ENCODE measurements at places on chromosomes 16 and 17.
A peak's percentile ranks its signal among the peaks of the same experiment; 100 is the strongest.

DNA sequence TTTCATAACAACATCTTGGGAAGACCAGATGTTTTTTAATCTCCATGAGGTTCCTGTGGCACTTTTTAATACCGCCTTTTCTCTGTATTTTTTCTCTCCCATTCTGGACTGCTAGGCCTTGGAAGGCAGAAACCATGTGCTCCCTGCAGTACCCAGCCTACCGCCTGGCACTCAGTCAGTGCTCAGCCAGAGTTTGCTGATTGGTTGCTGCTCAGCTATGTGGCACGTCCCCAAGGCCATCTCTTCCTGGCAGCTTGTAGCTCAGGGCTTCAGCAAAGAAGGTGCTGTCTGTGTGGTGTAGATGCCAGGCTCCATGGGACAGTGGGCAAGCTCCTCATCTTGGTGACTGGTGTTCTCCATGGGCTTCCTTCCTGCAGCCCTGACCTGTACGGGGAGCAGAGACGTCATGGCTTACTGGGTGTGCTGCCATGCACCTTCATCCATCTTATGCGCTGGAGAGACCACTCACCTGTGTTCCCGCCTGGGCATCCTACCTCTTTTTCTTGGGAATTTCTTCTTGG, 86.7 kb downstream of the CLEC16A start:
- DNase-seq, result no peak

GRCh38 chr17:37373530-37374159, 2.1 kb upstream of the C17orf78 start:
- peak; percentile 70 for DNase-seq

DNA sequence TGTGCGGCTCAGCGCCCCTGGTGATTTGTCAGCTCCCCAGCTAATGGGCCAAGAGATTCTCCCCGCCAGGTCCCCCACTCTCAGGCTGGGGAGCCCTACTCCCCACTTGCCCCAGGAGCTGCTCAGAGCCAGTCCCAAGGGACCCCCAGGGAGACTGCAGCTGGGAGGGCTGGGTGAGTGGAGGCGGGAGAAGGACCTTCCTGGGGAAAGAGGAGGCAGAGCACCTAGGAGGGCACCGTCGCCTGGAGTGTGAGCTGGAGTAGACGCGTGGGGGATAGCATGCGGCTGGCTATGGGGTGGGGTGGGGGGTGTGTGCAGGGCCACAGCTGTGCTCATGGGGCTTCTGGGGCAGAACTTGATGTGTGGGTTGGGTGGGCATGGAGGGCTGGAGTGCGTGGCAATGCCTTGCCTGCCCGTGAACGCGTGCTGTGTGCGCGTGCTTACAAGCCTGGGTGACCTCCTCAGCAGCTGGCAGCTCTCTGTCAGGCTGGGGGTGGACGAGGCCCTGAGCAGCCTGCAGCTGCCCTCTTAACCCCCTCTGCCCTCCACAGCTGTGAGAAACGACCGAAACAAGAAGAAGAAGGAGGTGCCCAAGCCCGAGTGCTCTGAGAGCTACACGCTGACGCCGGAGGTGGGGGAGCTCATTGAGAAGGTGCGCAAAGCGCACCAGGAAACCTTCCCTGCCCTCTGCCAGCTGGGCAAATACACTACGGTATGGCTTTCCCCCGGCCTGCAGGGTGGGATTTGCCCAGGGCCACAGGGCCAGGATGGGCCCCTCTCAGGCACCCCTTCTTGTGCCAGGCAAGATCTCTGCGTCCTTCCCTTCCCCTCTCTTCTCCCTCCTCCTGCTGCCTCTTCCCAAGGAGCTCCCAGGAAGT, 12.9 kb downstream of the GJD3 start:
- no peak for DNase-seq

DNA sequence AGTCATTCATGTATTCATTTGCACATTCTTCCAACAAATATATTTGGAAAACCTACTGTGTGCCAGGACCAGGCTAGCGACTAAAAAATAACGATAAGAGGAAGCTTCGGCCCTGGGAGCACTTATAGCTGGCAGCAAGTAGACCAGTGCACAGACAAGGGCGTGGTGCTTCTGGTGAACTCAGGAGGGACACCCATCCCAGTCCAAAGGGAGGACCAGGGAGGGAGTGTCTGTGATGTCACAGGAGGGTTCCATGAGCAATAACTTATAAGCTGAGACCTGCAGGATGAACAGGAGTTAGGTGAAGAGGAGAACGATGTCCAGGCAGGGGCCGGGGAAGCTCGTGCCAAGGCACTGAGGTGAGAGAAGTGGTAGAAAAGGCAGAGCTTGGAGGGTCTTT, 17.4 kb upstream of the PHOSPHO1 start:
- DNase-seq, result no peak

GRCh38 chr16:88448461-88449266, 4.4 kb upstream of the ZFPM1 start:
- no peak for DNase-seq

- no peak for DNase-seq
These were observed 118.1 kb downstream of the ENGASE start for GRCh38 chr17:79192503-79193351.

DNA sequence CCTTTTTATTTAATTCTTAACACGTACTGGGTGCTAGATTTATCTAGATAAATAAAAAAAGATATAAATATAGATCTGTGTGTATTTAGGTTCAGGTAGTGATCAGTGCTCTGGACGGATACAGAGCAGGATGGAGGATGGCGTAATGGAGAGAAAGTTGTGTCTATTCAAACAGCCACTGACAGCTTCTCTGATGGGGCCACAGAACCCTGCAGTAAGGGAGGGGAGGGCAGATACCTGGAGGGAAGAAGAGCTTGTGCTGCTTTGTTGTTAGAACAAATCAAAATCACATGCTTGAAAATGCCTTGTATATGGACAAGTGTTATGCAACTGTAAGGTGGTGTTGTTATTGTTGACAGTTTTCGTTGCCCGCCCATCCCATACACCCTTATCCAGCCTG, 170.2 kb downstream of the UTP18 start:
- no peak for DNase-seq

DNA sequence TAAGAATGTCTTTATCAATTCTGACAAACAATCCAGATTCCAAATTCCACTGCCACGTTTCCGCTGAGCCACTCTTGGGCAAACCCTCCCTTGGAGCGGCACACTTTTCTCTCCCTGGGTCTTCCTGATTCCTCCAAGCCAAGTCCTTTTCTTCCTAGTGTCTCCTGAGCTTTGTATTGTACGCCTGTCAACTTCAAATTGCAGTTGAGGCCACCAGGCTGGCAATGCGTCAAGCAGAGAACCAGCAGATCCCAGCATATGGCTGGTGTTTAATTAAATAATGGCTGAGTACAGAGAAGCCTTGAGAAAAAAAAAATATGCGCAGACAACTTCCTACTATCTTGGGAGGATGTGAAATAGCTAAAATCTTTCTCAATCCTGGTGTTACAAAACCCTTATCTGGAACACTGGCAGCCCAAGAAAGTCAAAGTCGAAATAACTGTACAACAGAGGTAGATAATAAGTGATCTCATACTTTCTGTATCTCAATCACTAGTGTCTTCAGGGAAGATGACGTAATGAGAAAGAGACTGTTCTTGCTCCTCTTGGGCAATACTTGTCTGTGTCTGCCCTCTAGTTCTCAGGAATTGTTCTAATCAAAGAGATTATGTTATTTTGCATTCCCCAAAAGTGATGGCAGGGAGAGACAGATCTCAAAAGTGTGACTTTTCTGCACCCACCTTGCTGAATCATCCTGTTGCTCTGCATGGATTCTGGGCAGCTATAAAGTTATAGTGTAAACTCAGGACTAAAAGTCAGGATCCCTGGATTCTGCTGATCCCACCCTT, 15.0 kb downstream of the SMIM36 start:
- DNase-seq, result no peak

DNA sequence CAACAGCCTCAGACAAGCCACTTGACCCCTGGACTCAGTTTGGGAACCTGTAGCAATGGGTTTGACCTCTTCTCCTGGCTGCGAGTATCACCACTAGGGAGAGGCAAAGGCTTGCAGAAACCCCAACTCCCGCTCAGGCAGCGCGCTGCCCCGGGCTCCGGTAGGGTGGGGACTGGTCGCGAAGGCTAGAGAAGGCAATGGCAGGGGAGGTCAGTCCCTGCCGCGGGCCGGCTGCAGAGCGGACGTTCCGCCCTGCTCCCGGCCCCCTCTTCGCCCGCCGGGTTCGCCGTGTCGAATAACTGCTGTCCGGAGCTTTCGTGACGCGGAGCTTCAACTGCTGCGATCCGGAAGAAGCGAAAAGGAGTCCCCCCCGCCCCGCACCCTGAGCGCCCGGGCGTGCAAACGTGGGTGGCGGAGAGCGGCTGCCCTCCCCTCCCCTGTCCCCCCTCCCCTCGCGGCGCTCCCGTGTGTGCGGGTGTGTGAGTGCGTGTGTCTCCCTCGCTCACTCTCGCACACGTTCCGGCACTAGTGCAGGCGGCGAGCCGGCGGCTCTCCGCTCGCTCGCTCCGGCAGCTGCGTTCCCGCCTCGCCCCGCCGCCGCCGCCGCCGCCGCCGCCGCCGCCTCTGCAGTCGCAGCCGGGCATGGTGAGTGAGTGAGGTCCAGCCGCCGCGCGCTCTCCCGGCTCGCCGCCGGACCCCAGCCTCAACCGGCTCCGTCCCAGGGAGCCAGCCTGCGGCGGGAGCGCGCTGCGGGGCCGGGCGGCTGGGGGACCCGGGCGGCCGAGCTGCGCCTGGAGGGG, 772 bp upstream of the SHISA6 start:
- no peak for DNase-seq

- DNase-seq, result no peak
These were observed 77.4 kb downstream of the CDH13 start for GRCh38 chr16:82703871-82704768.

DNA sequence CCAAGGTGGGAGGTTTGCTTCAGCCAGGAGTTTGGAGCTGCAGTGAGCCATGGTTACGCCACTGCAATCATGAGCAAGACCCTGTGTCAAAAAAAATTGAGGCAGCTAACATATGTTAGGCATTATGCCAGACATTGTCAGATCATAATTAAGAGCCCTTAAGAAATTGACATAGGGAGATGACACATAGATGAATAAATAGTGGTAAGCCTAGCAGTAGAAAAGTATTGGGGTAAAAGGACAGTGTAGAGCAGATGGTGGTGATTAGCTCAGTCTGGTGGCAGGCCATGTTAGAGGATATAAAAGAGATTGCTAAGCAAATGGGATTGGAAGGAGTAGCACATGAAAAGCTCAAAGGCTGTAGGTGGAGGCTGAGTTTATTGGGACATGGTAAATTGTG, 22.6 kb downstream of the SRCAP start:
- DNase-seq, result no peak

GRCh38 chr17:66146394-66146793, 45.5 kb downstream of the CEP112 start:
- no peak for DNase-seq

GRCh38 chr17:55462711-55463110, 41.1 kb upstream of the MMD start:
- DNase-seq, result no peak

DNA sequence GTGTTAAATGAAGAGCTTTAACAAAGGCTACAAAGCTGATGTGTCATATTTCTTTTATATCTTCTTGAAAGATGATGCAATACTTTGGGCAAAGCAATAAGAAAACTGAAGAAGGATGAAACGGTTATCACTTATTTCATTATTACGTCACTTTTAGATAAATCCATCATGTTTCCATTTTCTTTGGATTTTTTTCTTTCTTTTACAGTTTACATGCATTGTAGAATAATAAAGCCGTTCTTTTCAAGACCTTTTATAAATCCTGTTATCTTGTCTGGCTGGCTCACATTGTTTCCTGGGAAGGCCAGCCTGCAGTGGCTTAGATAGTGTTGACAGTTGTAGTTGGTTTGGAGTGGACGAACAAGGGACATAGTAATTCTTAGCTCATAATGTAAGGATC, 28.9 kb downstream of the TANC2 start:
- DNase-seq, result no peak

- no peak for DNase-seq
These were observed 22.6 kb downstream of the ACSM1 start for GRCh38 chr16:20674684-20675487.

DNA sequence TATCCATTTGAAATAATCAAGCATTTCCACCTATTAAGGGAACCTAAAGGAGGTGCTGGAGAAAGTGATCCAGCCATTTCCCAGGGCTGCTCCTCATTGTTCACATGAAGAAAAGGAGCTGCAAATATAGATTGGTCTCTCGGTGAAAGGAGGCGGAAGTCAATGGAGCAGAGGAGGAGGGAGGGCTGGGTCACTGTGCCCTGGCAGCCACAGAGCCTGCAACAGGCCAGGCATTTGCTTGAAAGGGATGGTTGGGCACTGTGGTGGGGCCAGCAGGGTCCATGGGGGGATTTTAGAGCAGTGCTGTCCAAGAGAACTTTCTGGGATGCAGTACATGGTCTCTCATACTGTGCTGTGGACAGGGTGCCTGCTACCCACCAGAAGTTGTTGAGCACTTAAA, 173.2 kb downstream of the CYLD start:
- DNase-seq, result no peak

DNA sequence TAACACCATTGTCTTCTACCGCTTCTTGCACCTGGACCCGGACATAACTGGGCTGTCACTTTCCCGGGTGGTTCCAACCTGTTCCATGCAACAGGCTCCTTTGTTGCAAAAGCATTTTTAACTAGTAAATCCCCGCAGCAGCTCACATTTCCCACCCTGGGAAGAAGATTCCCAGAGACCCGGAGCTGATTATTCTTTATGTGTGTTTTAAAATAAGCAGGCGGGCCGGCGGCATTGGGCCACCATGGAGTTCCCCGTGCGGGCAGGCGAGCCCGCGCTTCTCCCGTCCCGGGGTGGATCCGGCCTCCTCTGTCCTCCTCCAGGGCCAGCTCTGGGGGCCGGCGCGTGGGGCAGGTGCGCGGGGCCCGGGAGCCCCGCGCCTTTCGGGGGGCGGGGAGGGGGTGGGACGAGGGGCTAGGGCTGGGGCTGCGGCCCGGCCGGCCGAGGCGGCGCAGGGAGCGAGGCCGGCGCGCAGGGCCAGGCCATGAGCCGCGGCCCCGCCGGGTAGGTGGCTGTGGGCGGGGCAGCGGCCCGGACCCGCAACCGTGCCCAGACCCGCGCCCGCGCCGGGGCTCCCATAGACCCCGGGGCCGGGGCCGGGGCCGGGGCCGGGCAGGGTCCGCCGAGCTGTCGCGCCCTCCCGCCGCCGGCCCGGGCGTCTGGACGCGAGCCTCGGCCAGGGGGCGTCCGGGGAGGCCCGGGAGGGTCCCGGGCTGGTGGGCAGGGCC, 1.7 kb downstream of the CRAMP1 start:
- peak; percentile 8 for DNase-seq

GRCh38 chr16:72753881-72754280, 294.0 kb downstream of the ZFHX3 start:
- DNase-seq, result no peak

DNA sequence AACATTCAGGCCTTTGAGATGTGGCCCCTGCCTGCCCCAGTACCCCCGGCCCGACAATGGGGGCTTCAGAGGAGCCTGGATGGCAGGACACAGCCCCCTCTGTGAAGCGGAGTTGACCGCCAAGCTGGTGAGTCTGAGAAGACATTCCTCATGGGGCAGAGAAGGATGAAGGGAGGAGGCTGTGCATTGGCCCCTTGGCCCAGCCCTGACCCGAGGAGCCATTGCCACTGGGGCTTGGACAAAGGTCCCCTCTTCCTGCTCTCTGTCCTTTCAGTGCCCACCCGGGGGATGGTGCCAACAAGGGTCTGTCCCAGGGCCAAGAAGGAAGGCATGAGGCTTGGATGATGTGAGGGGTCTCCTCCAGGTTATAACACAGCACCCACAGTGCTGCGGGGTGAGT, 30.9 kb upstream of the PHB1 start:
- no peak for DNase-seq
